HT-29 (cell line): ENCODE measurements at places on chromosomes 3 and 15. TPM values are rescaled to one million over a fixed set of nuclear protein-coding genes. Genes with fewer than 3 reads are reported as not detected.

ARL6IP5 gene
- total RNA-seq: 29.9 and 46.3 TPM in 2 replicates

DNA sequence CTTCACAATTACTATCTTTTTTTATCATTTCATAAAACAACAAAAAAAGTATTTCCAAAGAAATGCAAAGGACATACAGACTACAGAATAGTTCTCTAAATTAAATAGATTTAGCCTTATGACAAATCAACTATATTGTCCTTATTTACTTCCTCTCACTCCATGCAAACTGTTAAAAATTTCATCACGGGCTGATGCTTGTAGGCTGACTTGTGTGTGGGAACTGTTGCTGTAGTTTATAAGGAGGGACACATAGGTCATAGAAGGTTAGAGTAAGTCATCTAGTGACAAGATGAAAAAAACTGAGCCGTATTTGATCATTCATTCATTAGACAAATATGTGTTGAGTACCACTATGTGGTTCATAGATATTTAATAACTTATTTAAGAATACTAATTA lies 232.5 kb upstream of the TBL1XR1 start:
- no peak for DNase-seq

DNA sequence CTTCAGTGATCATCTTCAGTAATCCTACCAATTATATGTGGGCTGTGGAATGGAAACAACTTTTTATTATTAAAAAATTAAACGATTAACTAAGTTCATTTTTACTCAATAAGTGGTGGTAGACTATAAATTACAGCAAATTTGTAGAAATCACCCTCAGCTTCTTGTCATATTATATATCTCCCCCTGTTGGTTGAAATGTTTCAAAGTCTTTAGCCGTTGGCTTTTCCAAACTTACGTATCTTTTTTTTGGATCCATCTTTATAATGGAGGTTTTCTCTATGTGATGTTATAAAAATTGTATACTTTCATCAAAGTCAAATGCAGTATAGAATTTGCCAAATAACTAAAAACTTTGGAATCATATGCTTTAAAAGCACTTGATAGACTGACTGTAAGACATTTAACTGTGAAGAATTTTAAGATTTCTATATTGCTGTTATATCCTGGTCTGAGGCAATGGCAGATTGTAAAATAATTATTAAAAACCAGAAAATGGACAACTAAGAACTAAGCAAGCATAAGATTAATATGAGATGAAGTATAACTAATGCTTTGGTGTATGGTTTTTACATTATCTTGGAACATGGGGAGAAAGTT lies 44.7 kb downstream of the ATP11B start:
- peak; percentile 41 for DNase-seq

GOLGA8S gene
- total RNA-seq: not detected in 2 replicates

- DNase-seq: no peak
Observed at GRCh38 chr3:190346541-190346940, 24.3 kb upstream of the CLDN1 start.

DNA sequence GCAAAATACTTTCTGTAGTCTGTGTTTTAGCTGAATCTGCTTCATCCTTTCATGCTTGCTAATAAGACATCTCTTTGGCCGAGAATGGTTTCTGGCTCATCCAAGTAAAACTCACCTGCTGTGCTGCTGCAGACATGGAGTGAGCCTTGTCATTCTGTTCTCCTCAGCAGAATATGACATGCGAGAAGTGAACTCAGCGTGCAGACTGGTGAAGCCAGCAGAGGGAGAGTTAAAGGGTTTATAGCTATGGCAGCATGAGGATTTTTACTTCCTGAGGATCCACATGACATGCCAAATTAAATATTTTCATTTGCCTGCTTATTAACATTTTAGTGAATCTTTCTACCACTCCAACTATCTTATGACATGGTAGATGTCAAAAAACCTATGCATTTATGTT lies 658.4 kb upstream of the NECTIN3 start:
- DNase-seq: no peak
